Thyroid gland (tissue), 4 donors: ENCODE measurements at places on chromosomes 1 and 21. TPM values are rescaled to one million over a fixed set of nuclear protein-coding genes. Genes with fewer than 3 reads are reported as not detected.
A peak's percentile ranks its signal among the peaks of the same experiment; 100 is the strongest.

- no peak for DNase-seq
Measured at GRCh38 chr1:183636783-183637182, 1.2 kb upstream of the ARPC5 start.

The LHX4 gene
- not detected for total RNA-seq

The ADAM30 gene
- total RNA-seq: not detected

The UTS2 gene
- total RNA-seq: not detected

The CR2 gene
- not detected for total RNA-seq

- DNase-seq: peak; percentile 44
Measured at GRCh38 chr1:234961456-234962339, 166.9 kb downstream of the TOMM20 start.

- DNase-seq: no peak
Measured at GRCh38 chr1:53544728-53545515, 85.7 kb downstream of the DMRTB1 start.

DNA sequence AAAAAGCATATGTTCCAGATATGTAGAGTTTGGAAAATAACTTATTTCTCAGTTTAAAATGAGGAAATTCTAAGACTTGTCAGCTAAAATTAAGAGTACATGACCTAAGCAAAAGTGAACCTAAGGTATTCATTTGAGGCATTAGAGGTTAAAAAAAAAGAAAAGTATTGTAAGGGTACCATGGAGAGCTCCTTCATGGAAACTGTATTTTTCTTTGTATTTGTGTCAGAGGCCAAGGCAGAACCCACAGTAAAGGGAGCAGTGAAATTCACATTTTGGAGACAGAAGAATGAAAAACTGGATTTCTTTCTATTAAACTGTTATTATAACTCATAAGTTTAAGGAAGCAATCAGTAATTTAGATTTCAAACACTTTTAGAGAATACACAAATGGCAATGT, 1494.8 kb downstream of the KCNT2 start:
- DNase-seq: no peak

The RXRG gene
- total RNA-seq: 4.0 TPM

DNA sequence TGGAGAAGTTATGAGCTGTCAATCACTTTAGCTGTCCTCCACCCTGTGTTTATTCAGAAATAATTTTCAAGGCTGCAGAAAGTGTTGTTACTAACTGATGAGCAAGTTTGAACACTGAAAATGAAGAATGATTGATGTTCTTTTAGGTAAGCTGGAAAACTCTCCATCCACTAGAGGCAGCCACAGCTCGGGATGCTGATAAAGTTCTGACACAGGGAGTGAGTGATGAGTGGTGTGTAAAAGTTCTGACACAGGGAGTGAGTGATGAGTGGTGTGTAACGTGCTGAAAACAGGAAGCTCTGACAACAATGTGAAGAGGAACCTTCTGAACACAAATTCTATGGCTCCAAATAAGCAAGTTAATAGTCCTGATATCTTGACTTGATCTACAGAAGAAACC, 197.5 kb upstream of the PTBP2 start:
- DNase-seq: no peak

DNA sequence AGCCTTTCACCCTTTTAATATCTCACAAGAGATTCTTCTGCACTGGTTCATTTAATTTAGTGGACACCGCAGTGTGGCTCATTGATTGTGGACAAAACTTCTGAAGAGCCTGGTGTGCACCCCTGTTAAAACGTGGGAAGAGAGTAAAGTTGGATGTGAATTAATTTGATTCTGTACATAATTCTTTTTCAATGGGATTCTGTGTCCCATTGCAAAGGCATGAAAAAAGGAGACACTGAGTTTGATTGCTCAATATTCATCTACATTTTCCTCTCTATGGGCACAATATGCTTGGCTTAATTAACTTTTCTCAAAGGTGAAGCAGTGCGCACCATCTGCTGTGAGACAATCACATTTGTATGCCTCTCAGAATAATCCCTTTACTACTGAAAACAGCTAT, 95.1 kb downstream of the BARHL2 start:
- no peak for DNase-seq

DNA sequence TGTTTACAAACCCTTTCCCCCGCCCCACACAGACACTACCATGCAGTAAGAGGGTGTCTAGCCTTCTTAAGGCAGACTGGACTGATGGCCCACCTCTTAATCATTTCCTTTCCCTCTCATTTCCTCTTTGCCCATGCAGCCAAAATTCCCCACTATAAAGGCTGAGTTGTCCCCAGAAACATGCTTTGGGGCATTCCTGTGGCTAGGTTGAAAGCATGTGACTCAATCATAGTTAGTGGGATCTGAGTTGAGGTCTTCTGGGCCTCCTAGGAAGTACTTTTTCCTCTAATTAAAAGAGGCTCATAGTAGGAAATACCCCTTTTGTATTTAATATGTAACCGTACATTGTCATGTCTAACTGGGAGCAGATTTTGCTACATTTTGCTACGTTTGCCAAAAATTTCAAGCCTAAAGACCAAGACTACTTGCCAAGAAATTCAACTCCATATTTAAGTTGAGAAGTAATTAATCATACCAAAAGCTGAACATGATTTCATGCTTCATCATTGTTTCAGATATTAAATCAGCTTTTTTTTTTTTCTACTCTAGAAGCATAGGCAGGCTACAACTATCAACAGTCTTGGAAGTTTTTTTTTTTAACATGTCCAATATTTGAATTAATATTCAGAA, 174.7 kb downstream of the ADGRL4 start:
- no peak for DNase-seq

GRCh38 chr1:169601096-169601881, 15.0 kb upstream of the F5 start:
- no peak for DNase-seq

The ASCL5 gene
- total RNA-seq: not detected

DNA sequence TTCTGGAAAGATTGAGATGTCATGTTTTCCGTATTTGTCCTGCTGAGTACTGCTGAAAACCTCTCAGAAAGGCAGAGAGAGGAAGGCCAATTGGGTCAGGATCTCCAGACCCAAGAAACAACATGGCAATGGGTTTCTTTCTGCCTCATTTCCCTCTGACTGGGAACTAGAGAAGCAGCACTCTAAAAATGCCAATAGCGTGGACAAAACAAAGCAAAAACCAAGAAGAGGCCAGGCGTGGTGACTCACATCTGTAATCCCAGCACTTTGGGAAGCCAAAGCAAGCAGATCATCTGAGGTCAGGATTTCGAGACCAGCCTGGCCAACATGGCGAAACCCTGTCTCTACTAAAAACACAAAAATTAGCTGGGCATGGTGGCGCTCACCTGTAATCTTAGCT, 18.3 kb downstream of the TNFRSF9 start:
- DNase-seq: no peak

GRCh38 chr1:2979191-2980072, 41.8 kb upstream of the ACTRT2 start:
- DNase-seq: no peak

DNA sequence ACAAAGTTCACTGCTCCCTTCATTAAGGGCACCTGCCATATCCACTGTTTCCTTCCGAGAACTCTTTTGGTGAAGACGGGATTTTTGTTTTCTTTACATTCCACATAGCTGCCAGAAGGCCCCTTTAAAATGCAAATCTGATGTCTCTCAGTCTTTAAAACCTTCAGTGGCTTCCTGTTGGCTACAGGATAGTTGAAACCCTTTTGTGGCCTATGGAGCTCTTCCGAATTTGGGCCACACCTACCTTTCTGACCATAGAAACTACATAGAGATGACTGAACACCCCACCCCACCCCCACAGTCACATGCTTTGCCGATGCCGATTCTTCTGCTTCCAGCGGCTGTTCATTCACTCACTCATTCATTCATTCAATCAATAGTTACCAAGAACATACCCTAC, 502.6 kb downstream of the KIF26B start:
- DNase-seq: no peak

GRCh38 chr1:168340781-168341482, 60.3 kb downstream of the TBX19 start:
- DNase-seq: no peak

The FMO1 gene
- total RNA-seq: 6.9 TPM

GRCh38 chr21:35207322-35207721, 158.2 kb upstream of the RUNX1 start:
- DNase-seq: no peak

The HYI gene
- 92.9 TPM for total RNA-seq

GRCh38 chr21:29235714-29236197, 63.0 kb upstream of the BACH1 start:
- no peak for DNase-seq

DNA sequence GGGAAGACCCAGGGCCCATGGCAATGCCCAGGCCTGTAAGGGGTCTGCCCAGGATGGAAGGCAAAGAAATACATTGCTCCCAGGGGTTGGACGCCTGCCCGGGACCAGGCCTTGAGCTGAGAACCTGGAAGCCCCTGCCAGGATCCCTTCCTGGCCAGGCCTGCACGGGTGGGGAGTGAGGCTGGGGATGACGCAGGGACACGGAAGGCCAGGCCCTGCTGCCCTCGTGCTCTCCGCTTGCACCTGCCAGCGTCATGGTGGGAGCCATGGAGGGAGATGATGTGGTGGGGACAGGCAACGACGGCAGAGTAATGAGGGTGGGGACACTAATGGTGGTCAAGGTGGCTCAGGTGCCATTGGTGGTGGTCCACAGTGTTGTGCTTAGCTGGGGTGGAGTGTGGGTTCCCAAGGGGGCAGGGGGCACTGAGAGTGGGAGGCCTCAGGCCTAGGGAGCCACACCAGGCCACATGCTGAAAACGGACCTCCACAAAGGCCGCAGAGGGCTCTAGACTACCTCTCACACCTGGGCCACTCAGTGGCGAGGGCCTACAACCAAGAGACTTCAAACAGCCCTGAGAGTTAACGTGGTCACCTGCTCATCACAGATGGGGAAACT, 4.3 kb downstream of the HES3 start:
- no peak for DNase-seq

The NBPF8 gene
- 26.5 TPM for total RNA-seq

The OR2T2 gene
- not detected for total RNA-seq

- no peak for DNase-seq
Measured at GRCh38 chr1:44019466-44019948, 11.8 kb downstream of the SLC6A9 start.

GRCh38 chr1:14520514-14521163, 77.8 kb upstream of the KAZN start:
- no peak for DNase-seq

The IL19 gene
- not detected for total RNA-seq

- DNase-seq: no peak
Measured at GRCh38 chr21:31560479-31560878, 99.0 kb upstream of the SOD1 start.

DNA sequence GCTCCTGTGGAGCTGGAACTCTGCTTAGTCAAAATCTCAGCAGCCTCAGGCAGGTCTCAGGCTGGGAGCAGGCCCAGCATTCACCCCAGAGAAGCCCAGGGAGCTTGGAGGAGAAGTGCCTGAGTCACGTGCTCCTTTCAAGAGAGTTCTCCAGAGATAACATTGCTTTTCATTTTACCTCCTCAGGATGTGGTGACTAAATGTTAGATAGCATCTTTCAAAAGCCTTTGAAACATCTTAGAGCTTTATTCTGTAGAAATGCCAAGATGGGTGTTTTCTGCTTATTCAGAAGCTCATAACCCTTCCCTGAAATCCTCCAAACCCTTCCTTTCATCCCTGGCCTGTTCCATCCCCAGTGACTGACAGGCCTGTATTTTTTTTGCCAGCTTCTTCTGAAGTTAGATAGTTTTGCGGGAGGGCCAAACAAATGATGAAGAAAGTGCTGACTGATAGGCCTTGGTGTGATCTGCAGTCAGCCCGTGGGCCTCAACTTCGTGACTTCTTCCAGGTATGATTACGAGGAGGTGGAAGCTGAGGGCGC, 58.0 kb downstream of the PGM1 start:
- DNase-seq: peak; percentile 29

DNA sequence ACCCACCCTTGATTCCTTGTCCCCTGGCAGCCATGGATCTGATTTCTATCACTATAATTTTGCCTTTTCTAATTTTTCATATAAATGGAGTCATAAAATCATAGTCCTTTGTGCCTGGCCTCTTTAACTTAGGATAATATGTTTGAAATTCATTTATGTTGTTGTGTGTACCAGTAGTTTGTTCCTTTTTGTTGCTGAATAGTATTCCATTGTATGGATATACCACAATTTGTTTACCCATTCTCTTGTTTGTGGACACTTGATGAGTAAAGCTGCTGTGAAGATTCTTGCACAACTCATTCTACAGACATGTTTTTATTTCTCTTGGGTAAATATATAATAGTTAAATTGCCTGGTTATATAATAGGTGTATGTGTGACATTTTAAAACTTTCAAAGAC, 22.7 kb upstream of the GJA8 start:
- no peak for DNase-seq

- DNase-seq: no peak
Measured at GRCh38 chr1:9861360-9861759, 37.6 kb upstream of the CLSTN1 start.
